ENCODE measurements at places on chromosomes 12 and 14. TPM values are rescaled to one million over a fixed set of nuclear protein-coding genes. Genes with fewer than 3 reads are reported as not detected.

Gene KRT82
- not detected for total RNA-seq

Gene TMEM30B
- 11.3 TPM for total RNA-seq

Gene LRRK2
- 0.63 TPM for total RNA-seq

Gene TAS2R13
- total RNA-seq = 0.21 TPM

Gene DDN
- total RNA-seq = 0.13 TPM

Gene PROX2
- total RNA-seq = not detected

Gene VRTN
- not detected for total RNA-seq

Gene PRKD1
- total RNA-seq = 4.3 TPM

Gene TEX52
- total RNA-seq = not detected

Gene TFCP2
- 19.1 TPM for total RNA-seq

Gene CLEC4A
- total RNA-seq = 0.50 TPM

Gene TCL1B
- not detected for total RNA-seq

Gene TEAD4
- total RNA-seq = 37.9 TPM

Gene CCDC38
- not detected for total RNA-seq

Gene KCNK13
- 0.89 TPM for total RNA-seq

Gene RNF212B
- not detected for total RNA-seq

Gene PTPN21
- 12.5 TPM for total RNA-seq

Gene NGB
- total RNA-seq = not detected

Gene NRIP2
- total RNA-seq = not detected

Gene FAIM2
- total RNA-seq = not detected

Gene PLA2G1B
- not detected for total RNA-seq

Gene MMP17
- total RNA-seq = 1.7 TPM

Gene DPF3
- not detected for total RNA-seq

Gene GPRC5A
- 28.7 TPM for total RNA-seq

Gene AKAP5
- total RNA-seq = 1.5 TPM

Gene BIN2
- total RNA-seq = not detected

Gene COL2A1
- 1.7 TPM for total RNA-seq

Gene BRMS1L
- 6.4 TPM for total RNA-seq

Gene CIROP
- not detected for total RNA-seq

Gene FZD10
- 5.1 TPM for total RNA-seq

Gene FAM181A
- total RNA-seq = not detected

Gene ANG
- 0.14 TPM for total RNA-seq

Gene TMEM63C
- total RNA-seq = 1.1 TPM

Gene SERPINA6
- total RNA-seq = 0.07 TPM

Gene OVCH1
- not detected for total RNA-seq

Gene TTC9
- 16.5 TPM for total RNA-seq

Gene SLC10A1
- total RNA-seq = not detected

Gene TSHR
- total RNA-seq = not detected

Gene ARMH4
- total RNA-seq = 4.2 TPM

Gene FAM216A
- total RNA-seq = 5.7 TPM

Gene KRT79
- total RNA-seq = not detected

Gene IKZF4
- 5.8 TPM for total RNA-seq

Gene ADAMTS20
- 0.33 TPM for total RNA-seq

Gene PIWIL1
- total RNA-seq = 0.27 TPM

Gene LUM
- 0.67 TPM for total RNA-seq

Gene SRGAP1
- 28.9 TPM for total RNA-seq

Gene COX8C
- not detected for total RNA-seq

Gene ZBTB25
- 7.4 TPM for total RNA-seq

Gene RERG
- 1.6 TPM for total RNA-seq

Gene IKBIP
- 28.5 TPM for total RNA-seq

Gene RBMS2
- 37.2 TPM for total RNA-seq

Gene KERA
- total RNA-seq = not detected

Gene CPNE8
- total RNA-seq = 8.0 TPM

Gene XRCC3
- total RNA-seq = 10.4 TPM

Gene NPAS3
- total RNA-seq = 2.0 TPM

Gene NTS
- not detected for total RNA-seq

Gene APOF
- total RNA-seq = not detected
